Fibroblast of mammary gland (primary cell): ENCODE measurements at places on chromosomes 6 and 20.
A peak's percentile ranks its signal among the peaks of the same experiment; 100 is the strongest.

DNA sequence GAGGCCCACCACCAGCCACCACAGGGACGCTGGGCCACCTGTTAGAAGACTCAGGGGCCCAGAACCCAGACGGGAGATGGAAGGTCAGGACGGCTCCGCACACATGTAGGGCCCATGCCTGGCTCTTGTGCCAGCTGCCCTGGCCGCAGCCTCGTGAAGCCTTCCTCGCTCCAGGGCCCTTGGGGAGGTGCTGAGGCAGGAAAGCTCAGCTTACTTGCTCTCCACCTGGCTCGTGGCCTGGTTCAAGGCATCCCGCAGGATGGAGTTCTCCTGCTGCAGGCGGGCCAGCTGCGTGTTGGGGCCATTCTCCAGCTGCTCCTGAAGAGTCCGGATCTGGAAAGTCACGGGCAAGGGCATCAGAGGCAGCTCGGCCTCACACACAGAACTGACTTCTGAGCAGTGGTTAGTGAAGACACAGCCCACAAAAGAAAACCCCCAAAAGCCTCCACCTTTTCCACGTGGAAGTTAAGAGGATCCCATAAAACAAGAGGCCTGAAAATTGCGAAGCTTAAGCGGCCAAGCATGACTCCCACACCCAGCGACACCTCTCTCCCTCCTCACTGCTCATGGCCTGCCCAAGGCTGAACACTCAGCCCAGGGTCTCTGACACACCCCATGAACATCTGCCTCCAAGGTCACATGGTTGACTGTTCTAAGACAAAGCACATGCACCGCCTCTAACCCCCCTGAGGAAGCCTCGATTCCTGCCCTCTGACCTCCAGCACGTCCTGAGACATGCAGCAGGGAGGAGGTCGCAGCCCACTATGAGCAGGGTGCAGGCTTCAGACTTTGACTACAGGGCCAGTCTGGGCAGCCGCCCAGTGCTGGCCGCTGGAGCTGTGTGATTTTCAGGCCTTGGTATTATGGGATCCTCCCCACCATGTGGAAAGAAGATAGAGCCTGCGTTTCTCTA lies 46.5 kb downstream of the RRBP1 start:
- DNase-seq = peak; percentile 92

DNA sequence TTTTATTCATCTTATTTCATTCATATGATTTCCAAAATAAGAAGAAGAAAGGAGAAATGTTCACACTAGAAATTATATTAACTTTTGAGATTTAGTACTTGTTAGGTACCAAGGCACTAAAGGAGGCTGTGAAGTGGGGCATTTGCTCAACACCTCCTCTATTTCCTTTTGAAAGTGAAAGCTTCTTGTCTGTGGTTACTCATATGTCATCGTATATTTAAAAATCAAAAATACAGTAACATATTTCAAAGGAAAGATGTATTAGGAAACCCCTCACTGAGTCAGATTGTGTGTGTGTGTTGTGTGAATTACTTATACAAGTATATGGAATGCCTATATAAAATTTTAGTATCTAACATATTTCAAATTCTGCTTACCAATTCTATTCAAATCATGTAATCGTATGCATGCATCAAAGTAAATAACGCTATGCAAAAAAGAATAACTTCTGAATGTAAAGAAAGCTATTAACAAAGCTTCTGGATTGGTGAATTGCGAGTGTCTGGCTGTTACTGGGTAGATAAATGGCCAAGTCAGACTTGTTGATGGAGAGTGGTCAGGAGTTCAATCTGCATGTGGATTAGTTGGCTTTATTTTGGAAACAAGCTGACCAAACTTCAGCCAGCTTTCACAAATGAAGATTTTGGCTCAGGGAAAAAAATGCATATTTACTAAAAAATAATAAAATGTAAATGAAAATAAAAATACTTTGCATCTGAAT lies 70.9 kb downstream of the PACRG start:
- peak; percentile 5 for DNase-seq

DNA sequence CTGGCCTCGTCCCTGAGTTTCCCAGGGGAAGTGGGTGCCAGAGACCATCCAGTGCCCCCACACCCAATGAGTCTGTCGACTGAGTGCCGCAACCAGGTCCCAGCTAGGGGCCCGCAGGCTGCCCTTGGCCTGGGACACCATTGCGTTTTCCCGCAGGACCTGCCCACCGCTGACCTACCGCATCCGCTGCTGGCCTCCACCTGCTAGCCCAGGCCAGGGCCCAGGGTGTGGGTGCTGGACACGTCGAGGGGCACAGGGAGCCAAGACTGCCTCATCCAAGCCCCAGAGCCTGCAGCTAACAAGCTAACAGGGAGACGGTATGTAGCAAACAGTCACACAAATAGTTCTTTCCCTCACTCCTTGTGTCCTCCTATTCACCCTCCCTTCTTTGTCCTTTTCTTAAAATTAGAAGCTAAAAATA lies 97.7 kb downstream of the TMEM242 start:
- DNase-seq = no peak

- no peak for DNase-seq
Observed at GRCh38 chr6:79548304-79548703, 11.1 kb upstream of the LCA5 start.

GRCh38 chr6:111846492-111847409 lies 26.5 kb downstream of the FYN start:
- DNase-seq = no peak

DNA sequence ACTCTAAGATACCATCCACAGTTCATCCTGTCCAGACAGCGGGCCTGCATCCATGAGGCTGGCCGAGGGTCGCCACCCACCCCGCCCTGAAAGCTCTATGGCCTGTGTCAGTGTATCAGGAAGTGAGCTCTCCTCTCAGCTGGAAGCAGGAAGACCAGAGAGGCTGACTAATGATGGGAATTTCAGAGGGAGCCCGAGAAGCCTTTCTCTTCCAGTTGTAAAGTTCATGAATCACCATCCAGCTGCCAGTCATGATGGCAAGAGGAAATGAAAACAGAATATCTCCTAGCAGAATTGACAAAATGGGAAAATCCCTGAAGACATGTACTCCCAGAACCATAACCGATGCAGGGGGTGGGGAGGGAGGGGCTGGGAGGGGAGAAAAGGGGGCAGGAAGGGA lies 109.6 kb upstream of the RPS6KA2 start:
- peak; percentile 66 for DNase-seq

GRCh38 chr6:168030218-168030746 lies 32.8 kb downstream of the KIF25 start:
- no peak for DNase-seq

DNA sequence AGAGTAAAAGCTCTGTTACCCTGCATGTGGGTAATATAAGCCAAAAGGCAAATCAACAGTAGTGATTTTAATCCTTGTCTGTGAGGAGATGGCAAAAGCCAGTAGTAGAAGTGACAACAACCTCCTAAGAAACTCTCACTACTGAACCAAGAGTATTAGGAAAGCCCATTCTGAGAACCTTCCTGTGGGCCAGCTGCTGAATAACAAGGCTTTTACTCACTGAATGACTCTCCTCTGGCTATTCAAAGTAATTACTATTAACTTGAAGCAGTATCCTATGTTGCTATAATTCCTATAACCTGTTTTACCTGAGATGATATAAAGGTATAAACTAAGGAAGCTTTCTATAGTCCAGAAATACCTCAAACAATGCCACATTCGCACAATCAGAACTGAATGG lies 55.1 kb downstream of the CHD6 start:
- no peak for DNase-seq

GRCh38 chr20:5369629-5370028 lies 52.9 kb upstream of the PROKR2 start:
- no peak for DNase-seq

GRCh38 chr6:88641178-88641903 lies 322.1 kb downstream of the RNGTT start:
- no peak for DNase-seq

GRCh38 chr6:104700371-104701185 lies 159.1 kb downstream of the HACE1 start:
- DNase-seq = no peak

- no peak for DNase-seq
Observed at GRCh38 chr6:109010705-109011102, 83.9 kb downstream of the SESN1 start.

GRCh38 chr20:42125426-42125825 lies 507.2 kb upstream of the CHD6 start:
- DNase-seq = no peak

DNA sequence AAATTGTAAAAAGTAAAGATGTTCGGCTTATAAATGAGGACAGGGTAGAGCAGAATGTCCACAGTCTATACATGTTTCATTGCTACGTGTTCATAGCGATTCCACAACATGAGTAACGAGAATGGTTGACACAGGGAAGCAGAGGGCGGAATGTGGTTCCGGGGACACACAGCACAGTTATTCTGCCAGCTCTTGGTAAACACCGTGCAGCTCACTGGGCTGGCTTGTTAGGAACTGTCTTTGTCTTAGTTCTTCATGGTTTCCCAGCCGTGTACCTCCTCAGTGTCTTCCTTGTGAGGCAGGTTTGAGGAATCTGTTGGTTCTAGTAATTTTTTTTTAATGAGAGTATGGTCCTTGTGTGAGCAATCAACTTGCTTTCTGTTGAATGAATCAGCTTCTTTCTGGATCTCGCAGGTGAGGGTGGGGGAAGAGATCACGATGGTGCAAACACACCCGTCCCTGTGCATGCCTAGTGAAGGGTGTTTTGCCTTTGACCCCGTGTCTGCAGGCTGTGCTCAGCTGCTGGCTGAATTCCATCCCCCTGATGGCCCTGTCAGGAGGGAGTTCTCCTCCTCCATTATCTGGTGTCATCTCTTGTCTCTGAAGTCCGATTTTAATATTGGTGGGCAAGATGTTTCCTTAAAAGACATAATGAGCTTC lies 168.2 kb downstream of the SMOC2 start:
- DNase-seq = no peak

- no peak for DNase-seq
Observed at GRCh38 chr6:66538551-66539135, 831.6 kb upstream of the EYS start.

DNA sequence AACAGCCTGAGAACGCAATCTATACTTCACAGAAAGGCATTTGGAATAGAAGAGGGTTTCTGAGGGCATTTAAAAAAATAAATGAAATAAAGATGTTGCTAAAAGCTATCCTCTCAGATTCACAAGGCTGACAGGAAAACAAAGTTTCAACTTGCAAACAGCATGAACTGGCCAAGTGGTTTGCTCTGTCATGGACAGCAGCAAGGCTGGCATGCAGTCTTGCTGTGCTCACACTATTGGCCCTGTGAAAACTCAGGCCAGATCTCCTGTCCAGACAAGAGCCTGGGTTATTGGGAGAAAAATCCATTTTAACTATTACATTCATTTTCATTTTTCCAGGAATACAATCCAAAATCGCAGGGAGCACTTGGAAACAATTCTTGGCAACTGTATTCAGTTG lies 506.2 kb upstream of the SLC35B3 start:
- no peak for DNase-seq

- peak; percentile 80 for DNase-seq
Observed at GRCh38 chr6:113476937-113477839, 380.0 kb upstream of the MARCKS start.

- DNase-seq = peak; percentile 38
Observed at GRCh38 chr6:126170978-126171382, 168.9 kb upstream of the CENPW start.

GRCh38 chr6:24951811-24952299 lies 16.1 kb upstream of the RIPOR2 start:
- no peak for DNase-seq

GRCh38 chr6:12537389-12537788 lies 179.2 kb upstream of the PHACTR1 start:
- no peak for DNase-seq

DNA sequence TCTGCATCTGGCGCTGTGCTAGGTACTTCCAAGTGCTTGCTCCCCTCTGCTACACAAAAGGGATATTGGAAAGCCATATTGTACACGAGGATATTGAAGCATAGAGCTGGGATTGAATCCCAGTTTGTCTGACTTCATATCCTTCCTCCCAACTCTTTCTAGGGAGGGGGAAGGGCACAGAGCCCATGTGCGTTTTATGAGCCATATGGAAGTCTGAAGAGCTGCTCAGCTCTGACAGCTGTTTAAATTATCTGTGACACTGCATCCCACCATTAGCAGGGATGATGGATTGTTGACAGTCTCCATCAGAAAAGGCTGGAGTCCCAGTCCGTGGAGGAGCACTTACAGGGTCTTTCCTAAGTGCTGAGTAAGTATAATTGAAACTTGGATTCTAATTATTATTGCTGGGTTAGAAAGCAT lies 18.4 kb downstream of the TIAM2 start:
- DNase-seq = peak; percentile 52

DNA sequence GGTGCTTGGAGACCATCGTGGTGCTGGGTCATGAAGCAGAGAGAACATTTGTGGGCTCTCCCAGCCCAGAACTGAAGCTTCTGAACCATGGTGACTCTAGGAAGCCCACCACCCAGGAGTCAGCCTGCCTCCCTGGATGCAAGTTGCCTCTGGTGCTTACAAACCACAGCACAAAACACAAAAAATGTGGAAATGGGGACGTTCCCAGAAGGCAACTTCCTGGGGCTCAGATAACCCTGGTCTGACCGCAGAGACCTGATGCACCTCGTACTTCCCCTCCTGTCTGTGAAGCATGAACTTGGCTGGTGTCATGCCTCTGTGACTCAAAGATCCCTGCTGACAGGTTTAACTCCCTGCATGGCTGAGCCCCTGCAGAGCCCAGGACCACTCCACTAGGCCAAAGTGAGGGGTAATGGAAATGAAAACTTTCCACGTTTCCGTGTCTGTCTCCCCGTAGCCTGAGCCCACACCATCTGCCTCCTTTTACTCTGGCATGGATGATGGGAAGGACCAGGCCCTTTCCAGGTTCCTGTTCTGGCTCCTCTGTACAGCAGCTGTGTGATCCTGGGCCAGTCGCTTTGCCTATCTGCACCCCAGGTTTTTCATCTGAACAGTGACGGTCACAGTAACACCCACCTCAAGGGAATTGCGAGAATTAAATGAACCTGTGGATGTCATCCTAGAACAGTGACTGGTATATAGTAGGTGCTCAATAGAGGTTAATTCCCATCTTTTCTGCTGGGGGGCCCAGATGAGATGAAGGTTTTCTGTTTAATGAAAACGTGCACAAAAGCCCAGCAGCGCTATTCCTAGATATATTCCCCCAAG lies 57.7 kb downstream of the PPP1R16B start:
- no peak for DNase-seq

GRCh38 chr6:123527406-123527805 lies 109.3 kb downstream of the TRDN start:
- peak; percentile 29 for DNase-seq

- peak; percentile 84 for DNase-seq
Observed at GRCh38 chr6:164247106-164247505, 832.6 kb downstream of the QKI start.

DNA sequence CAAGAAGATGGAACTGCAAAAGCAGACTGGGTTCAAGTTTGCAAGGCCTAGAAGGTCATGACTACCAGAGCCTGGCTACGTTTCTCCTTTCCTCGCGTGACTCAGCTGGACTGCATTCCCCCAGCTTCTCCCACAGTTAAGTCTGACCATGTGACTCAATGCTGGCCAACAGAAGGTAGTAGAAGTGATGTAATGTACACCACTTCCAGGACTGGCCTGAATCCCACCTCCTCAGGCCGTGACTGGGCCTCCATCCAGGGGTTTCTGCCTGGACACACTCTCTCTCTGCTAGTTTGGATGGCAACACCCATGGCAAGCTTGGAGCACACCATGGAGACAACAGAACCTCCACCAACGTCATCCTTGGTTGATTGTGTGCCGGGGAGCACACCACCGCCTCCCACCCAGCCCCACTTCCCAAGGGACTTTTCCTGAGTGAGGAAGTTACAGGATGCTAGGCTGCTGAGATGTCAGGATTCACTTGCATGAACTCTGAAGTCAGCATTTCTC lies 112.0 kb upstream of the CDYL start:
- DNase-seq = peak; percentile 95

GRCh38 chr6:4902363-4902762 lies 101.5 kb downstream of the RPP40 start:
- no peak for DNase-seq

- DNase-seq = peak; percentile 99
Observed at GRCh38 chr6:138593124-138593877, 94.0 kb upstream of the NHSL1 start.
